ENCODE measurements at places on chromosomes 11 and 22.

DNA sequence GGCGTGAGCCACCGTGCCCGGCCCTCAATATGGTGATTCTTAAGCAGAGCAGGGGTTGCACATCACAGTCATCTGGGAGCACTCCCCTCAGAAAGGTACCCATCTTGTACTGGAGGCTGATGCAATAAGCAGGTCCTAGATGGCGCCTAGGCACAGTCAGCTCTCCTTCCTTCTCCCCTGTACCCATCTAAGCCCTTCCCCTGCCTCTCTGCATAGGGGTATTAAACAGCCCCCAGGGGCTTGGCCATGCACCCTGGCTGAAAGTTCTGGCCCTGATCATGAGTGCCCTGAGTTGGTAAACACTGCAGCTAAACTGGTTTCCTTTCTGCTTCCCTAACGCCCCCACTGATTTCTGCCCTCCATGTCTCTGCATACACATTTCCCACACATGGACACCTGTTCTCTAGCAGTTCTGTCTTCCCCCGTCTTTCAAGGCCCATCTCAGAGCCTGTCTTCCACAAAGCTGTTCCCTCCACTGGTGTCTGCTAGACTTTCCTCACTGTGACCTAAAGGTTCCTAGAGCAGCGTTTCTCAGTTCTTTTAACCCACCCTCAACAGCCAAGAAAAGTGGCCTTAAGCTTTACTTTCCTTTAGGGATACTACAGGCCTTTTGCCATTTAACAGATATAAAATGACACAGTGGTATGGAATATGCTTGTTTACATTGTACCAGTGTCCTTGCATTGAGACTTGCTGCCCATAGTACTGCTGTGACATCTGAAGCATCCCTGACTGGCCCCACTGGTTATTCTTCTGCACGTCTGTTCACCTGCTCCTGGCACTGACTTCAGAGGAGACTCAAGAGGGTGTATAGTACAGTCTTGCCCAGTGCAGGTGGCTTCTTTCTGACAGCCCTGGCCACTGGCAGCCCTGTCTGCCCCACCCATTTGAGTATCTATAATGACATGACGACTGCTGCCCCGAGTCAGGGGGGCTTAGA lies 15.6 kb downstream of the UBE2L3 start:
- DNase-seq, result no peak

DNA sequence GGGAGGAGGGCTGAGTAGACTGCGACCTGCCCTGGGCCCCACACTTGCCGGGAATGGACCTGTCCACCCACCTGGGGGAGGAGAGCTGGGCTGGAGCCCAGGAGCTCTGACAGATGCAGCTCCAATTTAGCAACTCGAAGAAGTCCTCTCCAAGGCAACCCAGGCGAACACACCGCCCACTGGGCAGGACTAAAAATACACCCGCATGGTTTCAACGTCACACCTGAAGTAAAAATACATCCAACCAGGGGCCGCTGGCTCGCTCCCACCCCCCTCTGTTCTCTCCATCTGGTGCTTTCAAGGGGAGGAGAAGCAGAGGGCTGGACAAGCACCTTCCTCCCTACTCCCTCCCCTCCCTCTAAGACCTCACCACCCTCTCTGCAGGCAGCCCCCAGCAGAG lies 119.9 kb downstream of the FEZ1 start:
- no peak for DNase-seq

GRCh38 chr22:33811686-33812085 lies 108.6 kb downstream of the LARGE1 start:
- peak; percentile 77 for DNase-seq

GRCh38 chr11:12822392-12823022 lies 148.3 kb downstream of the TEAD1 start:
- no peak for DNase-seq

DNA sequence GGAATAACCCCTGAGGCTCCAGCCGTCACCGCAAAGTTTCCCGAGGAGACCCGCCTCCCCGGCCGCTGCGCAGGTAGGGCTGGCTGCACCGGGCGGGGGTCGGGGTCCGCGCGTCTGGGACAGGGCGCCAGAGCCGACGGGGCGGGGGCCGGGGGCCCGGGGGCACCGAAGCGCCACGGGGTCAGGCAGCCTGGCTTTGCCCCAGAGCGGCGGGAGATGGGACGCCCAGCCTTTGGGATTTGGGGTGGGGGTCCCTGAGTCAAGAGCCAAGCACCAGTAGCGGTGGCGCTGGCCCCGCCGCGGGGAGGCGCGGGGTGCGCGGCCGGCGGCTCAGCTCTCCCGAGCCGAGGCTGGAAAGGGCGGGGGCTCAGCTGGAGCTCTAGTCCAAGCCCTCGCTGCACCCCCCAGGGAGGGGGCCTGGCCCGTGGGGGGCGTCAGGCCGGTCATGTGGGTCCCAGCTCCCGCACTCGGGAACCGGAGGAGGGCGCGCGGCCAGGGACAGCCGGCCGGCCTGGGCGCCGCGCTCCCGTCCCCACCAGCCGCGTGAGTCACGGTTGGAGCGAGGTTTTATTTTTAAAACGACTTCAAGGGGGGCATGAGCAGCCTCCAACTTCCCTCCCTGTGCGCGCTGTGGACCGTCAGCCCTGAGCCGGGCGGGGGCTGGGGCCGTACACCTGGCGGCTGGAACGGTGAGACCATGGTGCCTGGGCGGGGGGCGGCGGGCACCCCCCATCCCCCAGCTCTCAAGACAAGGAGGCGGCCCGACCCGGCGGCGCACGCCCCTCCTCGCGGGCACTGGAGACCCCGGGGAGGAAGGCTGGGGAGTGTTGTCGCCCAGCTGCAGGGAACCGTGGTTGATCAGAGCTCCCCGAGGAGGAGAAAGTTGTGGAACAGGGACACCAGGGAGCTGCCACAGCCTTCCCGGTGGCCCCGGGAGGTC lies 626 bp downstream of the FLRT1 start:
- peak; percentile 21 for DNase-seq

DNA sequence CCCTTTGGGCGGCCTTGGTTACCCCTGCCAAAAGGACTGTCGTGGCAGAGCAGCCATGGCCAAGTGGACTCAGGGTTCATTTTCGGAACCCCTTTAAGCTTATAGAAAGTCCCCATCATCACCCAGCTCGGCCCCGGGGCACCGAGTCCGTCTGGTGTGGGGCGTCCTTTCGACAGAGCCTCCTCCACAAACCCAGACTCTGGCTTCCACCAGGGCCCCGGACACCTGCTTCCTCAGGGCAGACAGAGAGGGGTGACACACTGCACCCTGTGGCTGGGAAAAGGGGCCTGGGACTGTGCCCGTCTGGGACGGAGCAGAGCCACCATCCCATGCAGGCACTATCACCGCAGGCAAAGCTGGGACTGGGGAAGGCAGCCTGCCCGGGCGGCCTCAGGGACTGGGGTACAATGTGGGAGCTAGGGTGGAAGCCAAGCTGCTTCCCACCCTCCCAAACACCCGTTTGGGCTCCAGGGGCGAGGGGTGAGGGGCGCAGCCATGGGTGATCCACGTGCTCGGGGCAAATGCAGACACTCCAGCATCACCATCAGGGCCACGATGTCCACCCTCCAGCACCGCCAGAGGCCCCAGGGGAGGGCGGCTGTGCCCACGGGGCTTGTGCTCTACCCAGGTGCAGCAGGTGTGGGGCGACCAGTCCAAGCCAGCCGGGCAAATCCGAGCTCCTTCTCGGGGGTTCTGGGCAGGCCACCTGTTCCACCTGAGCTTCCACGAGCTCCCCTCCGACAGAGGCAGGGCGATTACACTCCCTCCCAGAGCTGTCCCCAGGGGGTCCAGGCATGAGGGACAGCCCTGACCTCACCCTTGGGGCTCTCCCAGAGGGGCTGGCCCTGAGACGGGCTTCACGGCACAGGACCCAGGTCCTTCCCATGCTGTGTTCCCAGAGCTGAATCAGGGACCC lies 11.7 kb upstream of the MRPL23 start:
- no peak for DNase-seq

DNA sequence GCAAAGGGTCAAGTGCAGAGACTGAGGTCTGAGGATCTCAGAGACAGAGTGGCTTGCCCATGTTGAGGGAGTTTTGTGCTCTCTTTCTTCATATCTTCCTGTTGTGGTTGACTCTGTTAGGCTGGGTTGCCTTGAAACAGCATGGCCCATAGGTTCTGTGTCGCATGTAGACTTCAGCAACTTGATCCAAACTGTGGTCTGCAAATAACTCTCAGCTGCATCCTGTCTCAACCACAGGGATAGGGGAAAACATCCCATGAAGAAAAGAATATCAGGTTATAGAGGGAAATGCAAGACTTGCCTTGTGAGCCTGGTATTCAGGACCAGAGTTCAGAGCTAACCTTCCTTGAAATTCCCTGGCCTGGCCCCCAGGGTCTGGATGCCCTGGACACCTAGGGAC lies 69.4 kb downstream of the FLI1 start:
- no peak for DNase-seq

DNA sequence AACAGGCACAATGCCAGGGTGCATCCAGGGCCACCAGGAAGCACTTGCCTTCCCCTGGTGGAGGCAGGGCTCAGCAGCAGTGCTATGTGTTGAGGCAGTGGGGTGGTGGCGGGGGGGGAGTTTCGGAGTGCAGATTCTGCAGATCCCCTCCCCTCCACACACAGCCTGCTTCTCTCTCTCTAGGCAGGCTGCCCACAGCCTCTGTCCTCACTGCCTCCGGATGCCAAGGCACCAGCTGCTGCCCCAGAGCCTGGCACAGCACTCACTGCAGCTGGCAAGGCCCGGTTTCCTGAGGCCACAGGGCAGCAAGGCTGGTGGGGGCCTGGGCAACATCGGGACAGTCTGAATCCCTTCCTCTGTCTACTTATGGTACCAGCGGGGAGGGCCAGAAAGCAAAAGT lies 35.8 kb downstream of the NRXN2 start:
- no peak for DNase-seq

GRCh38 chr11:925496-926301 lies at the start of gene AP2A2:
Gene AP2A2 (plus strand): TSS chr11:925870. CDS start chr11:926022, 152 bp downstream.
- peak; percentile 91 for DNase-seq

DNA sequence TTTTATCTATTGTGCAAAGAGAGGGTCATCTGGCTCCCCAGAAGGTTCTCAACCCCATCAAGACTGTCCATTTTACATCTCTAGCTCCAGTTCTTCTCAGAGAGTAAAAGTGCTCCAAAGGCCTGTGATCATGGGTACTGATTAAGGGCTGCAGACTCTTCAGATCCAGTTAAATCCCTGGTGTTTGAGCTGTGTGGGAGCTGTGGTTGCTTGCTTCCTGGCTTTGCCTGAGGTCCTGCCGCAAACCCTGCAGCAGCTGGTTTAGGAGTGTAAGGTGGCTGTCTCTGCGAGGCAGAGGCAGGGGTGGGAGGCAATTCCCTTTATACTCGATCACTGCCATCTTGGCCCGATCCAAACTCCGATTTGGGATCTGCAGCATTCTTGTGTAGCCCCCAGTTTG lies 1.2 kb downstream of the MRPL17 start:
- peak; percentile 23 for DNase-seq

DNA sequence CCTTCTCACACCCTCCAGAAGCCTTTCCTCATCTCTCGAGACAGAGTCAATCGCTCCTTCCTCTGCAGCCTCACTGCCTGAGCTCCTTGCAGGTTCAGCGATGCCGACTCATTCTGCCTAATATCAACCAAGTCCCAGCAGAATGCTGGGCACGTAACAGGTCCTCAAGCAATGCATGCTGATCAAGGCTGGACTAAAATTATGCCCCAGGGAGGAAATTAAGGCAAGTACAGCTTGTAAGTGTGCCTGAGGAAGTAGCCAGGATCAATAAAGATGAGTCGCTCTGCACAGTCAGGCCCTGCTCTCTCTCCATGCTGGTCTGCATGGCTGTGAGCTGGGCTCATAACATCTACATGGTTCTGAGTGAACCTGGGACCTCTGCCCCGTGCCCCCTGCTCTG lies 25.6 kb upstream of the NRIP3 start:
- DNase-seq, result no peak

GRCh38 chr22:26828311-26828710 lies 170.9 kb downstream of the MIAT start:
- no peak for DNase-seq

DNA sequence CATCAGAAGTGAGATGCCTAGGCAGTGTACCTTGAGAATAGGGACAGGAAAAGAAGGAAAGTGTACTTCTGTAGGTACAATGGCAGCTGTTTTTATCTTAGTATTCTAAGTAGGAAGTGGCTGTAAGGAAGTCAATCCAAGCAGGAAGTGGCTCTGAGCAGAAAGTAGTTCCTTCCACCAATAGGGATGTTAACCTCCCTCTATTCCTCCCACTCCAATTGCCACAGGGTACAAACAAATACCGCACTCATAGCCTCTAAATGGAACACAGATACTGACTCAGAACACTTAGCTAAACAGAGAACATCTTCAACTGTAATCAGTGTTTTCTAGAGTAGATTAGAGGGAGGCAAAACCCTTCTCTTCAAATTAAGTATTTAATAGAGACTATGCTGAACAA lies 10.6 kb downstream of the LRRC55 start:
- DNase-seq, result no peak

DNA sequence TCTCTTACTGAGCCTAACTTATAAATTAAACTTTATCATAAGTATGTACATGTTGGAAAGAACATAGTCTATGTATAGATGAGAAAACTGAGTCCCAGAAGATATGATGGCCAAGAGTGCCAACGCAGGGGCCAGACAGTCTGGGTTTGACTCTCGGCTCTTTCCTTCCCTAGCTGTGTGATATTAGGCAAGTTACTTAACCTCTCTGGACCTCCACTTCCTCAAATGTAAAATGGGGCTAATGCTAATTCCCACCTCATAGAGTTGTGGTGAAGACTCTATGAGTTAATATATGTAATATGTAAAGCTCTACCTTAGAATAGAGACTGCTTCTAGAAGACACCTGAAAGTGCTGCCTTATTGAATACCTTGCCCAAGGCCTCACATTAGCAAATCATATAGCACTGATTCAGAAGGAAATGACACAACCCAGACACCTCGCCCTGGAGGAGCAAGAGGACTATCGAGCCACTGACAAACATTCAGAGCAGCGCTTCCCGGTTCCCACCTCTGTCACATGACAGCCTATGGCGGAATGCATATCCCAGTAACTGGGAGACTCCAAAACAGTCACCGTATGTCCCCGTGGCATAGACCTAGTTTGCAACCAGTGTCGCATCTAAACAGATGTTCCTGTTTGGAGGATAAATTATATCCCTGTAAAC lies 11.3 kb upstream of the CCDC86 start:
- DNase-seq, result no peak

DNA sequence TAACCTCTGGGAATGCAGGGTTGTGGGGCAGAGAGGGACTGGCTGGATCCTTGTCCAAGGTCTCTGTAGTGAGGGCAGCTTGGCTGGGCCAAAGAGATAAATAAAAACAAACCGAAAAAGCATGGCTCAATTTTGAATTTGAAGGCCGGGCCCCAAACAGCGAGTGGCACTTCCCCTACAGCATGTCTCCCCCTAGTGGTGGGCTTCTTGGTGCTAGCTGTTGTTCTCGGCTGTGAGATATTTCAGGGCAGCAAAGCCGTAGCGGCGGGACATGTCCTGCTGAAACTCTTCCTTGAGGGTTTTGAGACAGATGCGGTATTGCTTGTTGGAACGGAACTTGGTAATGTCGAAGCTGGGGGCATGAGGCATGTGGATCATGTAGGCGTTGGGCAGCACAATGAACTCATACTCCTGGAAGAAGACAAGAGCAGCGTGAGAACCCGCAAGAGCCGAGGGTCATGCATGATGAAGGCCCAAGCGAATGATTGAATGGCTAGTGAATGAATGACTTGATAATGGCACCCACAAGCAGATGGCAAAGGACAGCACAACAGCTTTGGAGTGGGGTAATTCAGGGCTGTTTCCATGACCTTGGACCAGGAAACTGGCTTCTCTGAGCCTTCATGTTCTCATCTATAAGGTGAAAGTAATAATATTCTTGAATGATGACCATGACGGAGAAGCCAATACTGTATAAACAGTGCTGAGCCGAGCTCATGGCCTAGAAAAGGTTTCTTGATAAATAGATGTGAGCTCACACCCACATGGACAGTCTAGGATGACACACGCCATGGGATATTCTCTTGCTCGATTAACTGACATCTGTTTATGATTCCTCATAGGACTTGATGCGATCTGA lies 216.3 kb upstream of the SYN3 start:
- no peak for DNase-seq

All from skin of body (tissue), 3 donors.